HFF-Myc (cell line): ENCODE measurements at places on chromosomes 5 and 9.

DNA sequence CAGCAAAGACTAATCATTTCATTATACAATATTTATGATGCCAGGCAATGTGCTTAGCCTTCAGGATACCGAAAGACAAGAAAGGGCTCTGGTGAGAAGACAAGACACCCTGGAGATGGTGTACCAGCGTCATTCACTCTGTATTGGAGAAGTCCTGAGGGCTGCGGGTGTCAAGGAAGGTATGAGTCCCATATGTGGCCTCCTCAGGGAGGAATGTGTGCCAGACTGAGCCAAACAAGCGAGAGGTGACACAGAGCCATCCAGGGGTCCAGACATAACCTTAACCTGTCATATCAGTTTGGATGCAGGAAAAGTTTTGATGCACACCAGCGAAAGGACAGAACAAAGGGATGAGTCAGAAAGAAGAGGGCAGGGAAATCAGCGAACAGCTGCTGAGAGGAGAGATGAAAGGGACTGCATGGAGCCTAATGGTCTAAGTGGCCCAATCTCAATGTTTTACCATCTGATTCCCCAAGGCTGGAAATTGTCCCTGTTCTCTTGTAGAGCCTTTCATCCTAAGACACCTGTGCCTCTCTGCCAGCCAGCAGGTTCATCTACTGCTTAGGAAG lies 38.9 kb downstream of the ADRA1B start:
- DNase-seq = no peak

DNA sequence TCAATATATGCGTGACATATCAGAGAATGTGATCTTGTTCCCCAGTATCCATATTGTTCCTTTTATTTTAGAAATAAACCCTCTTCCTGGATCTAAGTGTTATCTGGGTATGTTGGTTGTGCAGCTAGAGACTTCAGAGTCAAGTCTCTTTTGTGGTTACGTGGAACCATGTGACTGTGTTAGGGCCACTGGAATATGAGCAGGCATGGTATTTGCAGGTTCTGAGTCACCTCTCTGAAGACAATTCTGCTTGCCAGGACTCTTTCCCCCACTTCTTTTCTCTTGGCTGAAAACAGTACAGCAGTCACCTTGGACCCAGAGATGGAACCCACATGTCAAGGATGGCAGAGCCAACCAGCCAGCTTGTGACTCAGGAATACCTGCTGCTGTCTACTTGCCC lies 59.7 kb downstream of the ATP10B start:
- no peak for DNase-seq

- no peak for DNase-seq
Observed at GRCh38 chr9:16029796-16030363, 477.0 kb downstream of the CCDC171 start.

GRCh38 chr5:179792612-179793467 lies 946 bp upstream of the LTC4S start:
- DNase-seq = no peak

DNA sequence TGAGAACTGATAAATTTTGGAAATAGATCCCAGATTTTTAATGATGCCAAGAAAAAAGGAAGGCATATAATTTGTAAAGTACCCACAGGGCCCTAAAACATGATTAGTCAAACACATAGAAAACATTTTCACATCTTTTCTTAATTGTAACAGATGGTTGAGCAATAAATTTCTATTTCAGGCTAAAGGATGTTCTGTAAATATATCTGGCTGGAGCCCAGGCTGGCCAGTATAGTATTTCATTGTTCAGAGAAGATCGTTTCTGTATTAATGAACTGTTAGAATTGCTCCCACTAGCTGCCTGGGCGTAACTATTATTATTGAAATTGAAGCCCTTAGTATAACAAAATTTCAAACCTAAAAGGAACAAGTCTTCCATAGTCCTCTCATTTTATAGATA lies 105.3 kb upstream of the SMC2 start:
- no peak for DNase-seq

DNA sequence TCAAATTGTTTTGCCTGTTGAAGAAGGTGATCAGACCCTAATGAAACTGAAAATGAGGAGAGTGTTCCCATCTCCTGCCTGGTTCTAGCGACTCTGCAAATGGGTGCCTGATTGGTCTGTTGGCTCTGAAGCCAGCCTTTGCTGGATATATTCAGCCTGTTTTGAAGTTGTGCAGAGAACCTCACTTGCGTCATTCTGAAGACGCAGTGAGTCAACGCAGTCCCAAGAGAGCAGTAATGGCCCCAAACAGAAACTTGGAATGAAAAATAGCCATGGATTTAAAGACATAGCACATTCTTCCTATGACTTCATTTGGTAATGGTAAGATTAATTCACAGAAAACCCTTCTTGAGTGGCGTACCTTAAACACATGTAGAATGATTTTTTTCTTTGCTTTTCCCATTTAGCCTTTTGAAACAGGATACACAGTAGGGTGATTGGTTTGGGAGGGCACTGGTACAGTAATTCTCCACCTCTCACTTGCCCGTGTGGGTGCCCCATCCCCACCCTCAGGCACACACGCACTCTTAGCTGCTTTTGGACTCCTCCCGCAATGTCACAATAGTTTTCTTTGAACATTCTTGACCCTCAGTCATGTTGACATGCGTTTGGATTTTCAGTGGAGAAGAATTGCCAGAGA lies 54.1 kb upstream of the ABL1 start:
- DNase-seq = peak; percentile 55

GRCh38 chr5:128637031-128637430 lies 99.0 kb upstream of the FBN2 start:
- DNase-seq = no peak

DNA sequence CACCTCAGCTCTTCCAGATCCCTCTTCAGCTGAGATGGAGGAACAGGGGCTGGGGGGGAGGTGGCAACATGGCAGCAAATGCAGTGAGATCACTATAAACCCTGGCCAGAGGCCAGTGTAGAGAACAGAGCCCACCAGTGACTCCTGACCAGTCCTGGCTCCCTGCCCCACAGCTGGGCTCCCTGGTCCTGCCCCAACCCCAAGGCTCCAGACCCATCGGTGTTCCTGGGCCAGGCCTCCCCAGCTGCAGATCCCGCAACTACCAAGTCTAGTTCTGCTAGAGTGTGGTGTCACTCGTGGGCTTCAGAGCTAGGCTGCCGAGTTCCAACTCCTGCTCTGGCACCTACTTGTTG lies 16.8 kb downstream of the AKNA start:
- no peak for DNase-seq

GRCh38 chr5:143331956-143332355 lies 71.5 kb downstream of the NR3C1 start:
- DNase-seq = no peak

GRCh38 chr5:59768152-59769040 lies 125.1 kb downstream of the PDE4D start:
- peak; percentile 78 for DNase-seq

DNA sequence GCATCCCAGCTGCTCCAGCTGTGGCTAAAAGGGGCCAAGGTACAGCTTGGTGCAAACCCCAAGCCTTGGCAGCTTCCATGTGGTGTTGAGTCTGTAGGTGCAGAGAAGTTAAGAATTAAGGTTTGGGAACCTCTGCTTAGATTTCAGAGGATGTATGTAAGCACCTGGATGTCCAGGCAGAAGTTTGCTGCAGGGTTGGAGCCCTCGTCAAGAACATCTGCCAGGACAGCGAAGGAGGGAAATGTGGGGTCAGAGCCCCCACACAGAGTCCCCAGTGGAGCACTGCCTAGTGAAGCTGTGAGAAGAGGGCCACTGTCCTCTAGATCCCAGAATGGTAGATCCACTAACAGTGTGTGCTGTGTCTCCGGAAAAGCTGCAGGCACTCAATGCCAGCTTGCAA lies 236.2 kb upstream of the ADRA1B start:
- DNase-seq = no peak

GRCh38 chr9:33868440-33868973 lies 51.5 kb downstream of the UBE2R2 start:
- DNase-seq = no peak

- no peak for DNase-seq
Observed at GRCh38 chr5:58827463-58827862, 244.6 kb downstream of the RAB3C start.

DNA sequence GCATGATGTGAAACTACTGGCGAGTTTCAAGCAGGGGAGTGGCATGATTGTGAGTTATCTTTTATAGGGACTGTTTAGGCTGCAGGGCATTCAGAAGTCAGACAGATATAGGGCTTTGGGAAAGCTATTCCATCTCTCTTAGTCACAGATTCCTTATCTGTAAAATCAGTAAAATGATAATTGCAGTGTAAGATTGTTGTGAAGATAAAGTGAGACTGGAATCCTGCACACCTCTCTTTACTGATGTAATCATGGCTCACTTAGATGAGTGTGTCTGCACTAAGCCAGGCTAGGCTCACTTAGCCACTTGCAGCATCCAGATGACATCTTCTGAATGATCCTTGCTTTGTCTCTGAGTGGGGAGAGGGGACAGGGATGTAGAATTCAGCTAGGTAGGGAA lies 81.8 kb upstream of the MAMDC2 start:
- DNase-seq = no peak

DNA sequence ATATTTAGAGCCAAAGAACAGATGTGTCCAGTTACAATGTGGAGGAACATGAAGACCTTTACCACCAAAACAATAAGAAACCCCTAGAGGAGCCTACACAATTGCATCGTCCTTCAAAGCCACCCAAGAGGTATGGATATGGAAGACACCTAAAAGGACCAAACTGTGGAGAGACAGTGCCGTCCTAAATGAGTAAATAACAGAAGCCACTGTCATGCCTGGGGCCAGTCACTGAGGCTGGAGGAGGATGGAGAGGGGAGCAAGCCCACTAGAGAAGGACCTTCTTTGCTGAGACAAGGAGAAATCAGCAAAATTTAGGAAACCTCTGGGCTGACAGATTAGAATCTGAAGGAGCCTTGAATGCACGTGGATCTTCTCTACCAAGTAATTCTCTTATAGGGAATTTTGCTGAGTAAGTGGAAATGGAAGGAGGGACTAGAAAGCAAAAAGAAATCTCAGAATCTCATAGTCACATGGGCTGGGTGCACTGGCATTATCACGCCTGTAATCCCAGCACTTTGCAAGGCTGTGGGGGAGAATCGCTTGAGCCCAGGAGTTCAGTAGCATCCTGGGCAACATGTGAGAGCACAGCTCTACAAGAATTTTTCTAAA lies 27.6 kb downstream of the PLEKHG4B start:
- DNase-seq = no peak

- peak; percentile 7 for DNase-seq
Observed at GRCh38 chr9:93304574-93305496, 120.9 kb downstream of the WNK2 start.

DNA sequence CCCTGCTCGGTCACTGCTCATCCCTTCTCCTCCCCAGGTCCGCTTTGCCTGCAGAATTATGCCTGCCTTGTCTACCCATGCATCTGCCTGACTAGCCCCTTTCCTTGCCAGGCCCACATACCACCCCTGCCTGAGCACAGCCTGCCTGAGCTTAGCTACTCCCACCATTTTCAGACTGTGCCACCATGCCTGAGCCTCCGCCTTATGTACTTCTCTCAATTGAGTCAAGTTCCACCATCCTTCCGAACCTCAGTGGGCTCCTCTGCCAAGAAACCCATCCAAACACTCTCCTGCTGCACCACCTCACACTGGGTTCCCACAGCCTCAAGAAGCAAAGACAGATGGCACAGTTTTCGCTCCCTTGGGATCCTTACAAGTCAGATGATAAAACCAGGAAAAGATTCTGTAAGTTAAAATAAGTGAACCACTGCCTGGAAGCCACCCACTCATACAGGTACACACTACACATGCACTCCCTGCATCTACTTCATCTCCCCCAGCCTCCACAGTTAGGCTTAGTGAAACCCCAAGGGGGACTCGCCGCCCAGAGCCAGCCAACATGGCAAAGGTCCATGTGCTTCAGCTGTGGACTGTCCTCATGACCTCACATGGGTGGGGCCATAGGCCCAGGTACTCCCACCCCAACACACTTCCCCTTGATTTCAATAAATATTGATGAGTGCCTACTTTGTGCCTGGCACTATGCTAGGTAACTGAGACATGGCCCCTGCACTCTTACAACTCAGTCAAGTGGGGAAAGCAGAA lies 23.1 kb downstream of the P4HA2 start:
- DNase-seq = no peak

DNA sequence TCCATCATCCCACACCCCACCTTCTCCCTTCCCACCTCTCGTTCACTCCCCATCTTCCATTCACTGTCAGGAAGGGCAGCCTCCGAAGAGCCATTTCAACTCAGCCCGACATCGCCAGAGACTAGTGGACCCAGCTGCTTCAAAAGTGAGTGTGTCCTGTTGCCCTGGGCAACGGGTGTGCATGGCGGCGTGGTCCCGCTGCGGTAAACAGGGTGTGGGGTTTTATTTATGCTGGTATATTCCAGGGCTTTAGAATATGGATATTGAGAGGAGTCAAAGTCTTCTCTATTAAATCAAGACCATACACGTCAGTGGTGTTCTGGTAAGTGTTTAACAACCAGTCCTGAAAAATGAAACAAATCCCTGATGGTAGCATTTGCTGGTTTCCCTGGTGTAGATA lies 274.5 kb downstream of the MAST4 start:
- DNase-seq = no peak

- no peak for DNase-seq
Observed at GRCh38 chr5:76341651-76342334, 61.3 kb upstream of the IQGAP2 start.

- DNase-seq = no peak
Observed at GRCh38 chr5:51567636-51568035, 184.4 kb downstream of the ISL1 start.

DNA sequence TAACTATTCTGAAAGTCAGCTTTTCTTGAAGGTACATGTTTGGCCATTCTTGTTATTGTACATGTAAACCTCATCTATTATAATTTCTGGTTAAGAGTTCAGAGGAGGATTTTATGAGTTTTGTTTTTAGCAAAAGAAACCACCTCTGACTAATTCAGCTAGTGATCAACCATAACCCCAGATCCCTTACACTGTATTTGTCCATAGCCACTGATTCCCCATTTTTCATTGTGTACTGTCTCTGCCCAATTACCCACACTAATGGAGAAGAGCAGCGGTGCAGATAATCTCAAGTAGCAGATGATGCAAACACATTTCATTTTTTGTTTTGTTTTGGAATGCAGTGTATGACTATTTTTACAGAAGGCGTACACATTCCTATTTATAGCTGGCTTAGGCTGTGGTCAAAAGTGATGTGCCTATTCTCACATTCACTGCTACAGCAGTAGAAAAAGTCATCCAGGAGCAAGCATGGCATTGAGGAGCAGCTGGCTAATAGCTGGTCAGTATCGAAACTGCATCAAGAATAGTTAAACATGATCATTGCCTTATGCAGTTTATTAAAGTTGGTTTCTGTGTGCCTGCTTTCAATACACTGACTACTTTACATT lies 988.3 kb downstream of the DTWD2 start:
- no peak for DNase-seq

- DNase-seq = no peak
Observed at GRCh38 chr5:90135779-90136378, 273.7 kb downstream of the CETN3 start.

GRCh38 chr9:31137176-31138160 lies 1247.0 kb upstream of the ACO1 start:
- DNase-seq = no peak
